ENCODE measurements at places on chromosomes 1 and 21.

- DNase-seq, result no peak
These were observed 539 bp downstream of the CGN start for GRCh38 chr1:151511636-151512215.

GRCh38 chr1:1941868-1942752 lies 23.0 kb upstream of the TMEM52 start:
- DNase-seq, result no peak

DNA sequence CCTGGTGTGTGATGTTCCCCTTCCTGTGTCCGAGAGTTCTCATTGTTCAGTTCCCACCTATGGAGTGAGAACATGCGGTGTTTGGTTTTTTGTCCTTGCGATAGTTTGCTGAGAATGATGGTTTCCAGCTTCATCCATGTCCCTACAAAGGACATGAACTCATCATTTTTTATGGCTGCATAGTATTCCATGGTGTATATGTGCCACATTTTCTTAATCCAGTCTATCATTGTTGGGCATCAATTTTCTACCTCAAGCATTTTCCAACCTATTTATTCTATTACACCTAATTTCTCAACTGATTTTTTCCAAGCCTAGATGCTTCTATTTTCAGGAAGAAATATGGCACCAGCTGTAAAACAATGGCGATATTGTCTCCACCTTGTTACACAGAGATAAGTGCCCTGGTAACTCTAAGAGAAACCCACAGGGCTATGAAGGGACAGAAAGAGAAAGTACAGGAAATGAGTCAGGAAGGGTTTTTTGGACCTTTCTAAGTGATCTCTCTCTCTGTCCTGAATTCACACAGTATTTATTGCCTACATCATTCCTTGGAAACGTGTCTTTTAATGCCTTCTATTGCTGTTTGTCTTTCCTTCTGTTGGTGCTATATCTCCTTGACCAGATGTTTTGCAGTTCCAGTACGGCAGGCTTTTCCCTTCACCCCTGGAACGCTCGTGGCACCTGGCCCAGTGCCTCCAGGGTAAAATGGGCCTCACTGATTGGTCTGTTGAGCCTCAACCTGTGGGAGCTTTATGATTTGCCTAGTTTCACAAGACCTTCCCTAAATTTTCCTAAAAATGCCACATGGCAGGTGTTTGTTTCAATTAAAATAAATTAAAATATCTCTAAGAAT lies 14.6 kb upstream of the JAK1 start:
- no peak for DNase-seq

DNA sequence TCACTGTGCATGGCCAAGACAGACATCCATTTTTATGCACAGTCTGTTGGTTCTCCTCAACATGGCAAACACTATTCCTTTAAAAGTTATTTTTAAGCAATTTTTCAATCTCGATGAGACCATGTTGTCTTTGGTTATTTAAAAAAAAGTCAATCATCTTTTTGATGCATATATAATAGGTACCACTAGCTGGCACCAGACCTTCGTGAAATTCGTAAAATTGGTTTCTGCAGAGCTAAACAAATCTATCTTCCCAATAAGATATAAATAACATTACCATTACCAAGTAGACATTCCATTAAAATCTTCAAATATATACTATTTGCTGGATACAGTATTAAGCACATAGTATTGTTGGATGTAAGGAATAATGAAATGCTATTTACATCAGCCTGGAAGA lies 220.0 kb upstream of the GREM2 start:
- no peak for DNase-seq

All from left kidney (tissue), 8 donors.